ENCODE measurements at places on chromosomes 16 and 17. TPM values are rescaled to one million over a fixed set of nuclear protein-coding genes. Genes with fewer than 3 reads are reported as not detected.

ATP1B2 gene
- not detected for total RNA-seq

MRM1 gene
- total RNA-seq = 3.7 TPM

MEOX1 gene
- total RNA-seq = not detected

VPS35 gene
- total RNA-seq = 132 TPM

ZNF597 gene
- total RNA-seq = 3.2 TPM

OR1F1 gene
- total RNA-seq = not detected

SCGB1C2 gene
- total RNA-seq = not detected

BAIAP3 gene
- total RNA-seq = 0.97 TPM

KRT28 gene
- not detected for total RNA-seq

DHRS7C gene
- not detected for total RNA-seq

CLCN7 gene
- 73.5 TPM for total RNA-seq

PERCC1 gene
- not detected for total RNA-seq

MPO gene
- not detected for total RNA-seq

SLC35G6 gene
- not detected for total RNA-seq

TOM1L1 gene
- total RNA-seq = 39.8 TPM

FGF11 gene
- 1.8 TPM for total RNA-seq

DBF4B gene
- total RNA-seq = 2.7 TPM

CCL7 gene
- total RNA-seq = not detected

SLC5A10 gene
- not detected for total RNA-seq

DYNLL2 gene
- total RNA-seq = 13.0 TPM

NEUROD2 gene
- total RNA-seq = not detected

LRRC37B gene
- total RNA-seq = 29.4 TPM

CPHXL2 gene
- not detected for total RNA-seq

DNAAF1 gene
- total RNA-seq = 0.49 TPM

SNAI3 gene
- not detected for total RNA-seq

ZG16 gene
- total RNA-seq = not detected

KCNH4 gene
- total RNA-seq = under 0.01 TPM

TMEM204 gene
- total RNA-seq = 32.8 TPM

DCTN5 gene
- 47.1 TPM for total RNA-seq

GAS2L2 gene
- total RNA-seq = not detected

MT4 gene
- not detected for total RNA-seq

TAC4 gene
- total RNA-seq = not detected

NHERF1 gene
- 23.3 TPM for total RNA-seq

TRAPPC2L gene
- 41.2 TPM for total RNA-seq

CACNA1H gene
- total RNA-seq = under 0.01 TPM

CORO1A gene
- 0.49 TPM for total RNA-seq

C16orf86 gene
- 12.5 TPM for total RNA-seq

CA7 gene
- total RNA-seq = not detected

RAB37 gene
- 0.85 TPM for total RNA-seq

KREMEN2 gene
- not detected for total RNA-seq

SDR42E2 gene
- total RNA-seq = not detected

CCDC144A gene
- total RNA-seq = 1.8 TPM

CDH1 gene
- 3.2 TPM for total RNA-seq

TTC19 gene
- total RNA-seq = 26.2 TPM

MYL4 gene
- not detected for total RNA-seq

OSGIN1 gene
- total RNA-seq = 2.8 TPM

SOX8 gene
- under 0.01 TPM for total RNA-seq

TP53TG3 gene
- not detected for total RNA-seq

EFTUD2 gene
- total RNA-seq = 107 TPM

TM4SF5 gene
- not detected for total RNA-seq

ORMDL3 gene
- total RNA-seq = 44.0 TPM

KRTAP2-3 gene
- not detected for total RNA-seq

EVI2A gene
- 6.7 TPM for total RNA-seq

MBTPS1 gene
- 153 TPM for total RNA-seq

ZSCAN10 gene
- not detected for total RNA-seq
